EH (cell line): ENCODE measurements at places on chromosomes 4 and X.

DNA sequence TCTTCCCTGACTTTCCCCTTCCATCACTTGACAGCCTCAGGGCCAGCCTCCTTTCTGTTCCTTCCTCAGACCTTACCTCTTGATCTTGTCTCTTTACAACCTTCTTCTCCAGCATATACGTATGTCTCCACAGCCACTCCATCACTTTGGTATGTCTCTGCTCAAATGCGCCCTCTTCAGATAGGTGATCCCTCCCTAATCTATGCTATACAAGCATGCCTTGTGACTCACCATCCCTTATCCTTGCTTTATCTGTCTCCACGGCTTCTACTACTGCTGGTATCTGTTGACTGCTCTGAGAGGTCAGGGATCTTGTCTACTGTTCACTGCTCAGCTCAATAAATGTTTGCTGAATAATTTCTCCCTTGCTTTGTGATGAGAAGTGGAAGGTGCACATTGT is 9.0 kb downstream of the ARAP2 start:
- no peak for DNase-seq

- DNase-seq, result no peak
Observed at GRCh38 chr4:1869530-1870327, 1.5 kb upstream of the NSD2 start.

GRCh38 chrX:111402344-111402743 is 9.6 kb downstream of the DCX start:
- DNase-seq, result no peak

GRCh38 chr4:137432446-137433311 is 99.6 kb downstream of the PCDH18 start:
- peak; percentile 9 for DNase-seq

GRCh38 chr4:37981844-37982720 is 21.9 kb downstream of the PTTG2 start:
- peak; percentile 88 for DNase-seq
